ENCODE measurements at places on chromosomes 7 and 10.

GRCh38 chr7:90483251-90483650, 13.8 kb downstream of the PTTG1IP2 start:
- DNase-seq: no peak

DNA sequence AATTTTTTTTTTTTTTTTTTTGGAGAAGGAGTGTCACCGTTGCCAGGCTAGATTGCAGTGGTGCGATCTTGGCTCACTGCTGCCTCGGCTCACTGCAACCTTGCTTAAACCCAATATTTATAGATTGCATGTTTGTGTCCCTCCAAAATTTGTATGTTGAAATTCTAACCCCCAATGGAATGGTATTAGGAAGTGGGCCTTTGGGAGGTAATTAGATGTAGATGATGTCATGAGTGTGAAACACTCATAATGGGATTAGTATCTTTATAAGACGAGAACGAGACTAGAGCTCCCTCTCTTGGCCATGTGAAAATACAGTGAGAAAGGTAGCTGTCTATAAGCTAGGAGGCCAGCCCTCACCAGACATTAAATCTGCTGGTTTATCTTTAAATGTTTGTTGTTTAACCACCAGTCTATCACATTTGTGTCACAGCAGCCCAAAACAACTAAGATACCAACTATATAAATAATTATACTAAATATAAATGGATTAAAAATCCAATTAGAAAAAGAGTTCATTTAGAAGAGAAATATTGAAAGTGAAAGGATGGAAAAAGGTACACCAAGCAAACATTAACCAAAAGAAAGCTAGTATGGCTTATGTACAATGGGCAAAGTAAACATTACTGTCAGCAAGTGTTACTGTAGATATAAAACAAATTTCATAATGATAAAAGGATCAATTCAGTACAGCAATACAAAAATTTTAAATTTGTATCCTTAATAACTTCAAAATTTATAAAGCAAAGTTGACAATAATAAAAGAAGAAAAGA, 9.3 kb downstream of the TCAF1 start:
- DNase-seq: no peak

GRCh38 chr7:151451156-151451555, 11.2 kb upstream of the CRYGN start:
- no peak for DNase-seq

DNA sequence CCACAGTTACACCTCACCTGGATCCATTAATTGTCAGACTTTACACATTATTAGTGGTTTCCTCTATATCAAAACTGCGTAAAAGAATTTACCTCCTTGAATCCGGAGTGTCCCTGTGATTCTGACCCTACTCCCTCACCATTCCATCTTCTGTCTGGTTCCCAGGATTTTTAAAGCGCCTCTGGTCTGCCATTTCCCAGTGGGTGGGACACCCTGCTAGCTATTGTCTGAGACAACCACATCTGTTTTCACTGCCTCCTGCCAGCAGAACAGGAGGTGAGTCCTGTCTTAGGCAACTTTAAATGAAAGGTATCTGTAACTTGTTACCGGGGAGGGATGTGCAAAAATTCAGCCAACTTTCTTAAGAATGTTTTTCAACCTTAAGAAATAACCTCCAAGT, 2.3 kb downstream of the MACROH2A2 start:
- DNase-seq: no peak

GRCh38 chr7:69577221-69577620, 21.1 kb upstream of the AUTS2 start:
- DNase-seq: no peak

GRCh38 chr10:66321723-66322665, 603.8 kb upstream of the LRRTM3 start:
- DNase-seq: no peak

DNA sequence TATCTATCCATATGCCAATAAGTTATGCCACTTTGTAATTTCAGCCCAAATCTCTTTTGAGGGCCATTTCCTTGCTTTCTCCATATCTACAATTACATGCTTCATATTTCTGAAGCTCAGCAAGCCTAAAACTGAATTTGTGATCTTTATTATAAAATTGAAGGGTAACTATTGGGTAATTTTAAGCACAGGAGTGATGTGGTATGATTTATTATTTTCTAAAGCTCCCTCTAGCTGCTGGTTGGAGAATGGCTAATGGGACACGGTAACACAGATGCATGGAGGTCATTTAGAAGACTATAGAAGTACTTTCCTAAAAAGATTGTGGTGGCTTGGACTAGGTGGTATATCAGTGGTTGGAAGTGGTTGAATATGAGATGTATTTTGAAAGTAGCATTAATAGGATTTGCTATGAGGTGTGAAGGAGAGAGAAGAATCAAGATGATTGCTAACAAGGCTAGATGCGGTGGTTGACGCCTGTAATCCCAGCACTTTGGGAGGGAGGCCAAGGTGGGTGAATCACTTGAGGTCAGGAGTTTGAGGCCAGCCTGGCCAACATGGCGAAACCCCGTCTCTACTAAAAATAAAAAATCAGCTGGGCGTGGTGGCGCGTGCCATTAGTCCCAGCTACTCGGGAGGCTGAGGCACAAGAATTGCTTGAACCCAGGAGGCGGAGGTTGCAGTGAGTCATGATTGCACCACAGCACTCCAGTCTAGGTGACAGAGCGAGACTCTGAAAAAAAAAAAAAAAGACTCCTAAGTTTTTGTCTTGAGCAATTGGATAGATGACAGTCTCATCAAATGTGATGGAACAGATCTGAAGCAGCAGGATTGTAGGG, 13.9 kb downstream of the KLHDC10 start:
- no peak for DNase-seq

- no peak for DNase-seq
These were observed 51.5 kb downstream of the KAT6B start for GRCh38 chr10:74877898-74878297.

DNA sequence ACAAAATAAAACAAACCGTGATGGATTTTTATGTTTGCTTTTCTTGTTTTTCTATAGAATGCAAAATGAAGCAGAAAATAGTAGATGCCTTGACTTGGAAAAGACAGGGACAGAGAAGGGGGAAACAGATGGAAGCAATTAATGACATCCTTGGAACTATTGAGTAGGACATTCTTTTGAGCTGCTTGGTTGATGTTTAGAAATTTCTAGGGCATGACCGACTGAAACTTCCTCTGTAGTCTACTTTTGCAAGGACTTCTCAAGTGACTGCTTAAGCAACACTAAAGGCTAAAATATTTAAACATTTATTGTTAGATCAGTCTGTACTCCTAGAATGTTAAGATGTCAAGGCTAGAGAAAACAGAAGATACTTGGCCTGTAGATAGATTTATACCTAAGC, 49.4 kb downstream of the VCL start:
- DNase-seq: no peak

DNA sequence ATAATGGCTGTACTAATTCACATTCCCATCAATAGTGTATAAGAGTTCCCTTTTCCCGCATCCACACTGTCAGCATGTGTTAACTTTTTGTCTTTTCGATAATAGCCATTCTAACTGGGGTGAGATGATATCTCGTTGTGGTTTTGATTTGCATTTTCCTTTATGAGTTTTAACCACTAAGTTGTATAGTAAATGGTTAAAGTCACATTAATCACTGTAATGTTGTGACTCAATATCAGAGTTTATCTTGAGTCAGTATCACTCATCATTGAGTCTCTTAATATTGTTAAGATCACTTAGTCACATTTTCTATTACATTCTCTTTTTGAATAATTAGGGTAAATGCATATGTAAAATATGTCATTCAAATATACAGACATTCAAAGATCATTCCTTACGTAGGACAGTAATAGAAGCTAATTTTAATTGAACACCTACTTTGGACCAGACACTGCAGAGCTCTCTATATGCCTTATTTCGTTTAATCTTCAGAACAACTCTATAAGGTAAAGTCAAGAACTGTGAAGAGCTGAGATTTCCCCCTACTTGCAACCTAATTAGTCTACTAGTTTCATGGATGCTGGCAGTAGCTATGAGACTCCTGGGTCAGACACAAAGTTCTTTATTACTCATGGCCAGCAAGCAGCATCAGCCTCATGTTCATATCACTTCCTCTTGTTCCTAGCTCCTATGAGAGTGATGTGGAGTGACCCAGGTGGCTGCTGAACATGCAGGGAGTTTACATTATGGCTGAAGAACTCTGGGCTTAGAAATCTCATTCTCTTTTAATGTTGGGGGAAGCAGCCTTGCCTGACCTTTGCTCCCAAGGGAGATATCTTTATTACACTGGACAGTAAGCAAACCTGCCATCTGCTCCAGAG, 30.5 kb downstream of the CREB5 start:
- DNase-seq: no peak

GRCh38 chr10:68271196-68271882, 39.4 kb upstream of the ATOH7 start:
- DNase-seq: no peak

DNA sequence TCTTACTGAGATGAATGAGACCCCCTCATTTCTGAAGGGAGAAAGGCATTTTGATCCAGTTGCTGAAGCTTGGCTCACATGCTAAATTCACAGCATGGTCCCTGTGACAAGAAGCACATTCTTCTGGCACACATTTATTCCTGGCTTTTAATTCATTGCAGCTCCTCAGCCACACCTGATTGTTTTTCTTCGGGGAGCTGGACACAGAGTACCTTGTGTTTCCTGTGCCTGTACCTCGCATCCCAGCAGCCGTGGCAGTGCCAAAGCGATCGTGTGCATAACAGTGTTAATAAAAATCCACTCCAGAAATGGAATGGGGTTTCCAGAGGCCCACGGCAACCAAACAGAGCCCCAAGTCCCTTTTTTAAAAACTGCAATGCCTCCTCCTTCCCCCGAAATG, 615.3 kb upstream of the MGMT start:
- no peak for DNase-seq

GRCh38 chr10:660413-660969, 29.0 kb downstream of the DIP2C start:
- no peak for DNase-seq

- DNase-seq: no peak
These were observed 9.6 kb downstream of the CCL26 start for GRCh38 chr7:75762350-75762917.

DNA sequence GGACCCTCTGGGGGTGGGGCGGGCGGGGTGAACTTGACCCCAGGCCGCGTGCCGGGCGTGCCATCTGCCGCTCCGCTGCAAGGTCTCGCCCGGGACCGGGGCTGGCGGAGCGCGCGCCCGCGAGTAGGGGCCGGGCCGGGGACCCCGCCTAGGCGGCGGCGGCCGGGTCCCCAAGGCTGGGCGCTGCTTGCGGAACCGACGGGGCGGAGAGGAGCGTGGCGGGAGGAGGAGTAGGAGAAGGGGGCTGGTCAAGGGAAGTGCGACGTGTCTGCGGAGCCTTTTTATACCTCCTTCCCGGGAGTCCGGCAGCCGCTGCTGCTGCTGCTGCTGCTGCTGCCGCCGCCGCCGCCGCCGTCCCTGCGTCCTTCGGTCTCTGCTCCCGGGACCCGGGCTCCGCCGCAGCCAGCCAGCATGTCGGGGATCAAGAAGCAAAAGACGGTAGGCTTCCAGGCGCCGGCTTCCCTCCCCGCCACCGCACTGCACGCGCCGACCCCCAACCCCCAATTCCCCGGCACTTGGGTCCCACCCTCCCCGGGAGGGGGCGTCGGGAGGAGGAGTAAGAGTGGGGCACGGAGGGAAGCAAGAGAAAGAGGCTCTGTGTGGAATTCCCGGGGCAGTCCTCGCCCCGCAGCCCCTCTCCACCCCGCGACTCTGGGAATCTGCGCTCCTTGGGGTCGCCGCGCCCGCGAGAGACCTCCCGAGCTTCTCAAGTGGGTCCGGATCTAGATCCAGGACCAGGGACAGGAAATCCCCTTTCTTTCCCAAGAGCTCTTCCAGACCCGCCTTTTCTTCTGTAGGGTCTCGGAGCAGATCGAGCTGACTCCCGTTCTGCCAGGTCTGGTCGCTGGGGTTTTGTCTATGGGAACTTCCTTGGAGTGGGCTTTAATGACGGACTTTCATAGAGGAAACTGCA, at the start of gene PAPSS2:
Gene PAPSS2, plus strand, starts transcription at position 308 of the 913 bp plus-strand sequence. Its CDS starts 104 bp downstream, at position 412.
- no peak for DNase-seq

- no peak for DNase-seq
These were observed 3.1 kb downstream of the GAD2 start for GRCh38 chr10:26219676-26220075.

- no peak for DNase-seq
These were observed 103.3 kb downstream of the CHRM2 start for GRCh38 chr7:136971776-136972175.

GRCh38 chr10:14240253-14241189, 90.2 kb downstream of the FRMD4A start:
- no peak for DNase-seq

DNA sequence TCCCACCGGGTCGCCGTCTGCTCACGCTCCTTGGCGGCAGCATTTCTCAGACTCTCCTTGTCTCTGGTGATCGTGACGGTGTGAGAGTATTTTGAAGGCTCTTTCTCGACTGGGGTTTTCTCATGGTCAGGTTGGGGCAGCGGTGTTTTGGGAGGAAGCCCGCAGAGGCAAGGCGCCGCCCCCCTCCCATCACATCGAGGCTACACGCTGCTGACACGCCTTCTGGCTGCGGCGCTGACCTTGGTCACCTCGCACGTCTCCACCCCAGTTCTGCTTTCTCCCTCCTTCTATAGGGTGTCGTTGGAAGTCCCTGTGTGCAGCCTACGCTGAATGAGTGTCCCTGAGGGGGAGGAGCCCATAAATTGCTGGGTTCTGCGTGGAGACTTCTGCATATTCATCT, 55.2 kb downstream of the GLRX3 start:
- DNase-seq: no peak

GRCh38 chr7:142088022-142088714, 23.4 kb upstream of the MGAM2 start:
- no peak for DNase-seq

- no peak for DNase-seq
These were observed 74.1 kb downstream of the ADD3 start for GRCh38 chr10:110081911-110082310.

DNA sequence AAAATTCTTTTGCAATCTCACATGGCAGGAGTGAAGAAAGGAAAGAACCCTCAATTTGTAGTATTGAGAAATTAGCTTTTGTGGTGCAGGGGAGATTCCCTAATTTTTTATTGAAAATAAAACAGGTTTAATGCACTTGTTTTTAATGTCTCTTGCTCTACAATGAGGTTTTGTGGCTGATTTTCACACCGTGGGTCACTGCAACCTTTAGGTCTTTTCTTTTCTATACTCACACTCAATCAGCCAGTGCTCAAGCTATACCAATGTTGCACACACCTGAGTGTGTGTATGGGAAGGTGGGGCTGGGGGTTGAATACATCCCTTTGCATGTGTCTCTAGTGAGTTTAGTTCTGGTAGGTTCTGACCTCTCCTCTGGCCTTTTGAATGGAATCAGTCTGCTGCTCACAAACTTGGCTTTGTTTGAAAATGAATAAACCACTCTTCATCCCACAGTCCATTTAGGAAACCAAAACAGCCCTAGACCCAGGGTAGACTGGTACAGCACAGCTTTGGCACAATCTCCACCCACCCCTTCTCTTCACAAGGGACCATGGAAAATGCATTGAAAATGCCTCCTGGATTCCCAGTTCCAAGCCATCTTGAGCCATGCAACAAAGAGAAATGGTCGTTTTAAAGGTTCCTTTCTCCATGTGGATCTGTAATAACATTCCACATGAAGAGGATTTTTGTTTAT, 411.5 kb downstream of the SFMBT2 start:
- no peak for DNase-seq

GRCh38 chr7:157412021-157412443, 75.2 kb downstream of the DNAJB6 start:
- no peak for DNase-seq

All from esophagus squamous epithelium (tissue), 5 donors.